Central memory CD4-positive, alpha-beta T cell (primary cell): ENCODE measurements at places on chromosomes 2 and 18.

DNA sequence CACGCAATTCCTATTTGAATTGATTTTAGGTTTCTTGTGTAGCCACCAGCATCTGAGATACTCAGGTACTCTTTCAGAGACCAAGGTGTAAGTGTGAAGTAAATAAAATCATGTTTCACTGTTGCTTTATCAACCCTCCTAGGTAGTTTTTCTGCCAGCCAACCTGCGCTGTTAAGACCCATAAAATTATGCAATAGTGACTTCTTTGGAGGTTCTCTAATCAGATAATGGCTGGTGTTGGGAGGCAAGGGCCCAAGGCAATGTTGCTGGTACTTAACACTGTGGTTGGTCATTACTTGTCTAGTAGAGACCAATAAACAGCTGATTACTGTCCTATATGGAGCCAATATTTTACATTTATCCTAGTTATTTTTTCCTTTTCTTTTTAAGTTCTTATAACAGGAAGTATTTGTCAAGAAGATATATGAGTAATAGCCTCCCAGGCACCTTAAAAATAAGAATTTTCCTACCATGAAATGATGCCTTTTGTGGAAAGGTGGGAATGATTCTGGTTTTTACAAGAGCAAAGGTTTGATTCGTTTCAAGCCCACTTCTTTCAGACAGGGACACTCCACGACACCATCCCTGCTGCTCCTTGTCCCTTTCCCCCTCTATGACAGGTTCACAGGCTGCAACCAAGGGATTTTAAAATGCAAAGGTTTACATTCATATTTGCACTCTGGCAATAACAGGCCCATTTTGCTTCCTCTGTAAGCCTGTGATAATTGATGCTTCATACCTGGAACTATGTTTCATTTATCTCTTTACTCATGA lies 259.3 kb downstream of the MEIS1 start:
- no peak for DNase-seq

DNA sequence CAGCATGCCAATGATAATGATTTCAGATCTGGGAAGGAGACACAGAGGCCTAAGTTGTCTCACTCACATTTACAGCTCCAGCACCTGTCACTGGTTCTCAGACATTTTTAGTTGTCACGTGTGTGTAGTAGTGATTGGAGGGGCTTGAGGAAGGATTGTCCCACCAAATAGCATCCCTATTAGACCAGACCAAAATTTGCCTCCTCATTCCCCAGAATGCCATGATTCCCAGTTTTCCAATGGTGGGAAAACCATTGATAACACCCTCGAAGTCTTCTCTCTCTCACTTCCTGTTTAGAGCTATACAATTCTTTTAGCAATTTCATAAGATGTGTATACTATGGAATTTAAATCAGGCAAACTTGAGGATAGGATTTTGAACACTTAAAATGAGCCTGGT lies 52.5 kb downstream of the CCDC141 start:
- no peak for DNase-seq

DNA sequence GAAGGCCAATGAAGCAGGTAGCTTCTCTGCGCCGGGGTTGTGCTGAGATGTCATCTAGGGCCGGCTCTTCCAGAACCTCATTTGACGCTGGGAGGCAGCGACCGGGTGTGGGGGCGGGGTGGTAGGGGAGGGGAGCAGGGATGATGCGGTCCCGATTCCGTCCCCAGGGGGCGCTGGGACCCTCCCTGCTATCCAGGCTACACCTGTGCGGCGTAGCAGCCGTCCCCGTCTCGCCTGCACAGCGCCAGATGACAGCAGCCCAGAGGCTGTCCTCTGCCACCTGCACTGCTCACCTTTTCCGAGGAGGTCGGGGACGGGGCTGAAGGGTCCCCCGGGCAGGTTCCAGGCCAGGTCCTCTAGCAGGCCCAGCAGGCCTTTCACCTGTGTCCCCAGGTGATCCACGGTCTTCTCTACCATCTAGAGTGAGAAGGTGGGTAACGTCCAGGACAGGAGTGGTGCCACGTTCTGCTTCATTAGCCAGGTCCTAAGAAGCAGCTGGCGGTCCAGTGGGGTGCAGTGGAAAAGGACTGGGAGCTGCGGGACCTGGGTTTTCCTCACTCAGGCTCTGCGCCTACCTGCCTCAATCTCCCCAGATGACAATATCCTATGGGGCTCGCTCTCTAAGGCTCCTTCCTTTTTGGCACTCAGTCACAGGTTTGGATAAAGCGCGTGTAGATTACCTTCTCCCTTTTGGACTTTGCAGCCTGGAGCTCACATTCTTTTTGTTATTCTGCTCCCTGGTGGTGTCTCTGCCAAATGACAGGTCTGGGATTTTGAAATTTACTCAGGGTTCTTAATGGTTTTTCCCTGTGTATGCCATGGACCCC lies 56.0 kb upstream of the RAB6C start:
- no peak for DNase-seq

GRCh38 chr2:24909555-24910177 lies 10.4 kb downstream of the ADCY3 start:
- no peak for DNase-seq

- no peak for DNase-seq
Measured at GRCh38 chr2:48531141-48531648, 1.2 kb downstream of the STON1 start.

DNA sequence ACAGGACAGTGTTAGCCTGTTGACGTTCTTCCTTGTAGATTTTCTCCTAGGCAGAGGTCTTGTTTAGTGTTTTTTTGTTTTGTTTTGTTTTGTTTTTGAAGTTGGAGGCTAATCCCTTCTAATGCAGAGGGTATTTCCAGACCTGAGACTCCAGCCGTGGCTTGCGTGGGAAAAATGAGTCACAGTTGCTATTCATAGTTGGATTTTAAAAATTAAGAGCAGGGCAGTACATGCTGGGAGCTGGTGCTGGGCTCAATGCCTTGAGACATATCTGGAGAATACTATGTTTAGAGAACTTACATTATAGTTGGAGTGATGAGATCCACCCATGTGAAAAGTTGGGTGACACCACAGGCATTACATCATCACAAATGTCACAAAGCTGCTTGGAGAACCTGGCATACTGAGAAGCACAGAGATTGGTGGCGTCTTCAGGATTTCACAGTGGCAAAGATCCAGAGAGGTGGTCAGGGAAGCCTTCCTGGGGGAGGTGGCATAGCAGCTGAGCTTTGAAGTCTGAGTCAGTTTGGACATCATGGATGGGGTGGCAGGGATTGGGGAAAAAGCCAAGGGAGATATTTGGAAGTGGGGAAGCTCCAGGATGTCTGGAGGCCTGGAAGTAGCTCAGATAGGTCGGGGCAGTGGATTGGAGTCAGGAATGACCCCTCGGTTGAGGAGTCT lies 249.4 kb downstream of the LOXHD1 start:
- no peak for DNase-seq

DNA sequence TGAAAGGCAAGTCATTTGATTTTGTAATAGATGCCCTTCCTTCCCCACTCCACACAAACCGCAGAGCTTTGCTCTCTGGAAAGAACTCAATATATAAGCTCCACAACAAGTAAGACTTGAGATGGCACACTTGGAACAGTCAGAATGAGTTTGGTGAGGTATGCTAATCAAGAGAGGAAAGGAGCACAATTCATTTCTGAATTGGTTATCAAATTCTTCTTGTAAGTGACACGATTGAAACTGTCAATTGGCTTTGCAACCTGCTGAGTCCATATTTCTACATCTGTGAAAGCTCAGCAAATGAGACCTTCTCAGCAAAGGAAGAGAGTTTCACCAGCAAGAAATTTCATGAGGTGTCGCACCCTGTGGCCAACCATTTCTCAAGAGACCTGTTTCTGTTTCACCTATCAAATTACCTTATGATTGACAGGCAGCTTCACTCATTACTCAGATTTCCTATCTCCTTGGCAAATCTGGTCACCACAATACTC lies 19.1 kb downstream of the CTLA4 start:
- no peak for DNase-seq

- peak; percentile 47 for DNase-seq
Measured at GRCh38 chr2:161237392-161238264, 70.6 kb upstream of the PSMD14 start.

- no peak for DNase-seq
Measured at GRCh38 chr2:102041351-102041750, 49.6 kb downstream of the IL1R2 start.

- peak; percentile 43 for DNase-seq
Measured at GRCh38 chr2:43542285-43542933, 53.4 kb downstream of the THADA start.

DNA sequence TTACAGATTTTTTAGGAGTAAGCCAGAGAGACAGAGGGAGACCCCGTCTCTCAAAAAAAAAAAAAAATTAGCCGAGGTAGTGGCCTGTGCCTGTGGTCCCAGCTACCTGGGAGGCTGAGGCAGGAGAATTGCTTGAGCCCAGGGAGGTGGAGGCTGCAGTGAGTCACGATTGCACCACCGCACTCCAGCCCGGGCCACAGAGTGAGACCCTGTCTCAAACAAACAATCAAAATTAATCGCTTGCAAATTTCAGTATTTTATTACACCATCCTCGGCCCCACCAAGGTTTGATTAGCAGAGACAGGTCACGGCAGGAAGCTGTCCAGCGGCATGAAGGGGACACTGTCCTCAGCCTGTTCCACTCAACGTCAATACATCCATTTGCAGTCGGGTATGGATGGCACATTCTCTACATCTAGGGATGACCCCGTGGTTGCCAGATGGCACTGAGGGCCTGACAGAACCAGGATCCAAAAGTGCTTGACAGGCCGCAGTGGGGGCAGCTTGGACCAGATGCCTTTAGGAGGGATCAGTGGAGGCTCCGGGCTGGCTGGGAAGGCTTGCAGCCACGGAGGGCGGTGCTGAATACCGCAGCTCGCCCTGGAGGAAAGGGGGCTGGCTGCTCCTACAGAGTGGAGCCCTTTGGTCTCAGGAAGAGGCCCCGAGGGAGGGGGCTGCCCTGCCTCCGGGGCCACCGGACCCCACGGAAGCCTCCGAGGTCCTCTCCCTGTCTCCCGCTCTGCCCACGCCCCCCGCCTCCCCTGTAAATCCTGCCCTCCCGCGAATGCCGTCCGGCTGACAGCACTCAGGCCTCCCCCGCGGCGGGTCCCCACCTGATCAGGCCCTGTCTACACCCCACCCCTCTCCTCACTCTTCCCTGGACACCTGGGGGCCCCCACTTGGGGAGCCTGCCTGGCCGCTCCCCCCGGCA lies 13.1 kb downstream of the ASPRV1 start:
- no peak for DNase-seq

DNA sequence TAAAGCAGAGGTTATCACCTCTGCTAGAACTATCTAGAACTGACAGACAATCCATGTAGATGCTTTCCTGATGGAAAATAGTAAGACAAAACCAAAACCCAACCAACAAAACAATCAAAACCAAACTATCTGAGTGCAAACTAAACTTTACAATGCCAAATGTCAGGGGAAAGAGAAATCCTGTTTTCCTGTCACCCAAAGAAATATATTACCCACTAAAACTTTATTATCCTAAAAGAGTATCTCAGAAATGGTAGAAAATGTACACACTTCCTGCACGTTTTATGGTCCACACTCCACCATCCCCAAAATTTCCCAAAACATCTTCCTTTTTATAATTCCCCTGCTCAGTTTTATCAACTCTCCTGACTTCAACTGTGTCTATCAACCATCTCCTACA lies 29.9 kb downstream of the SP3 start:
- DNase-seq: no peak

DNA sequence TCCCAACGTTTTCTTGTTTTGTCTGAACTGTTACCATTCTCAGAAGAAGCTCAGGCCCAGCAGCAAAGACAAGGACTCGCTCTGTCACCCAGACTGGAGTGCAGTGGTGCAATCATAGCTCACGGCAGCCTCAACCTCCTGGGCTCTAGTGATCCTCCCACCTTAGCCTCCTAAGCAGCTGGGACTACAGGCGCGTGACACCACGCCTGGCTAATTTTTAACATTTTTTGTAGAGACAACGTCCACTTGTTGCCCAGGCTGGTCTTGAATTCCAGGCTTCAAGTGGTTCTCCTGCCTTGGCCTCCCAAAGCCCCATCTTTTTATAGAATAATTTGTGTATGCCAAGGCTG lies 2.0 kb upstream of the SMYD5 start:
- no peak for DNase-seq

DNA sequence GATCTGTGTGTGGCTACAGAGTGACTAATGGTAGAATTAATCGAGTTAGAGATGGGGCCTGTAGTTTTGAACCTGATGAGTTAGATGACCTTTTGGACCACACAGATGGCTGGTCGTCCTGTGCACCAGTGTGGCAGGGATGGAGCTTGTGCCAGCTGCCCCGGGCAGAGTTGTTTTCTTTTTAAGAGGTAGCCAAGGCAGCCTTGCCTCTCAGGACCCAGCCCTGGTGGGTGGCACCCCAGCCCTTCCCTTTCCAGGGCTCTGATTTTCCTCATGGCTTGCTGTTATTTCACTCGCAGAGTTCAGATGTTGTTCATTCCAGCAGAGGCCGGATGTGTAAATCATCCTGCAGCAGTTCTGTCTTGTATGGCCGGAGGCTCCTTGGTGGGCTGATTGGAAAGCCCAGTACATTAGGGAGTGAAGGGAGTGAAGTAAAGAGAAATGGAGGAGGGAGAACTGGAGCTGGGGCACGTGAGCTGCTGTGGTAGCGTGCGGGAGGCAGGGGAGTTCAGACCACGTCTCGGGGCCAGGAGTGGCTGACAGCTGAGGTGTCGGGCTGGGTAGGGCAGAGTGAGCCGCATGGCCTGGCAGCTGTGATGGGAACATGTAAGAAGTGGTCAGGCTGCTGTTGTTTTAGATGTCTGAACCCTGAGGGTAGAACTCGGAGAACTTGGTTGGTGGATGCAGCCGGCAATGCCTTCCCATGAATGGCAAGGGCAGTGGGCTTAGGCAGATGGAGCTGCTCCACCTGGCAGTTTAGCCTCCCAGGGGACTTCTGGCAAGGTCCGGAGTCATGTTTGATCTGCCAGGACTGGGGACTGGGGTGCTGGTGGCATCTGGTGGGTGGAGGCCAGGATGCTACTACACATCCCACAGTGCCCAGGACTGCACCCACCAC lies 28.8 kb downstream of the ASAP2 start:
- no peak for DNase-seq

DNA sequence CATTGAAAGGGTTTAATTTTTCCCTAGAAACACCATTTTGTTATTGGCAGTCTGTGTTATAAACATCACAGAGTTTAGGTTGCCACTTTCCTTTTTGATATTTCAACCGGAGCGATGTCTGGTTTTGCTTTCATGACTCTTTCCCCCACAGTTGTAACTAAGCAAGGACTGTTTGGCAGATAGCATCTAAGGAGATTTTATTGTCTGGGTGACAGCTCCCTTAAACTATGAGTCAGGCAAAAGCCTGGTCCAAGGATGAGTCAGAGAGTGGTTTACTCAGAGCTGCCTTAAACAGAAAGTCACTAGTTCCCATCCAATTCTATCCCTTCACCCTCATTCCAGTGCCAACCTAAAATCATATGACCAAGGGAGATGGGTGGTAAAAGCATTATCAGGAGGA lies 341.6 kb upstream of the VWC2L start:
- DNase-seq: no peak

DNA sequence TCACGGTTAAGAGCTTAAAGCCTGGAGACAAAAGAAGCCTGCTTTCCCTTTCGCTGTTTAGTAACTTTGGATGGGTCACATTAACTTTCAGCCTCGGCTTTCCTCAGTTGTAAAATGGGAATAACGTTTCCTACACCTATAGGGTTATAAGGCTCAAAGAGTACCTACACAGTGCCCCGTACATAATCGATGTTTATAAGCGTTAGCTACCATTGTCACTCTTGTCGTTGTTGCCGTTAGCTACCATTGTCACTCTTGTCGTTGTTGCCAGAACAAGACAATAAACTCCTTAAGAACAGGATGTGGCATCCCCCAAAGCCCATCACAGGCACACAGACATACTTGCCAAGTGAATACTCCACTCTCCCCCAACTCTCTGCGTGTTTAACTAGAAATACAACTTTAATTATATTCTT lies 901 bp upstream of the MFSD6 start:
- DNase-seq: peak; percentile 84

- no peak for DNase-seq
Measured at GRCh38 chr2:130852521-130853115, 15.9 kb downstream of the ARHGEF4 start.
